ENCODE measurements at places on chromosomes 6 and 20.

- no peak for DNase-seq
These were observed 33.2 kb downstream of the VEGFA start for GRCh38 chr6:43803055-43803782.

DNA sequence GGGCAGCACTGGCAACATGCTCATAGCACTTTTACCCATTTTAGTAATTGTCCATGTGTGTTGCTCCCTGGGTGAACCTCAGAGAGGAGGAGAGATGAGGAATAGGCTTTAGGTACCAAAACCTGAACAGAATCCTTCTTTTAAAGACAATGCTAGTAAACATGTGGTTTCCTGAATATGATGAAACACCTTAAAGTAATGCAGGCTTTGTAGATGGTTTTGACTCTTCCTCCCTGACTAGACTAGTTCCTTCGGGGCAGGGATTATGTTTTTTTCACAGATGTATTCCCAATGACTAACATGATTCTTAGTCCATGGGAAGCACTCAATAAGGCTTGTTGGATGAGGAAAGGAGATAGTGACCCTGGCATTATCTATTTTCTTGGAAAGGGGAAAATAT lies 367.6 kb upstream of the JAG1 start:
- DNase-seq: no peak

- no peak for DNase-seq
These were observed 44.9 kb upstream of the RNF144B start for GRCh38 chr6:18342223-18342622.

DNA sequence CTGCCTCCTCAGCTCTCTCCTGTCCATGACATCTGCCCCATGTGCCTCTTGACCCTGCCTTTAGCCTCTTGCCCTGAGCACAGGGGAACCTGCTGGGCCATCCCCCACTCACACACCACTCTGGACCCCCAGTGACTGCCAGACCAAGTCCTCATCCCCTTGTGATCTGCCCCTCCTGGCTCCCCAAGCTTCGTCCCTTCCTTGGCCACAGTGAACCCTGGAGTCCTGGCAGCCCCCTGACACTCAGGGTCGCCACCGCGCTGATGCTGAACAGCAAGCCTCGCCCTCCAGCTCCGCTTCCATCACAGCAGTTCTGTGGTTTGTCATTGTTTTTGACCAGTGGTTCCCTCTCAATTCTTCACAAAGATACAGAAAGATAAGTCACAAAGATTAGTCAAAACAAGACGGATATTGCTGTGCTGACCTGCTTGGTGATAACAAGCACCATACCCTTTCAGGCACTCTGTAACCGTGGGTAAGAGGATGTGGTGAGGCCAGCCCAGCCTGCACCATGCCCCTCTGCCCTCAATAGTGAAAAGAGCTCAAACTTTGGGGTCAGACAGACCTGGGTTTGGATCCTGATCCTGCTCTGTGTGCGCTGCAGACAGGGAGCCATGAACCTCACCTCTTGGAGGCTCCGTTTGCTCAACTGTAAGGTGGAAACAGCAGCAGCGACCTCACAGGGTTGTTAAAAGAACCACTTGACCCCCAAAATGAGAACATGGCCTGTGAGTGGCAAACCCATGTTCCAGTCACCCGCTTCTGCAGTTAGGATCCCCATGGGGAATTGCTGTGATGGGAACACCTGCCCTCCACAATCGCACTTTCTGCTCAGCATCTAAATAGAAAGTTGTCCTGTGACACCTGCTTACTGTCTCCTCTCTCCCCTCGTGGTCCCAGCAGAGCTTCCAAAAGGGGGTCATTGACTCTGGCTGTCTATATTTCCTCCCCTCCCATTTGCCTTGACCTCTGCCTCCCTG lies 114.5 kb downstream of the TOX2 start:
- DNase-seq: no peak

- DNase-seq: no peak
These were observed 46.9 kb downstream of the PDE10A start for GRCh38 chr6:165616116-165616515.

DNA sequence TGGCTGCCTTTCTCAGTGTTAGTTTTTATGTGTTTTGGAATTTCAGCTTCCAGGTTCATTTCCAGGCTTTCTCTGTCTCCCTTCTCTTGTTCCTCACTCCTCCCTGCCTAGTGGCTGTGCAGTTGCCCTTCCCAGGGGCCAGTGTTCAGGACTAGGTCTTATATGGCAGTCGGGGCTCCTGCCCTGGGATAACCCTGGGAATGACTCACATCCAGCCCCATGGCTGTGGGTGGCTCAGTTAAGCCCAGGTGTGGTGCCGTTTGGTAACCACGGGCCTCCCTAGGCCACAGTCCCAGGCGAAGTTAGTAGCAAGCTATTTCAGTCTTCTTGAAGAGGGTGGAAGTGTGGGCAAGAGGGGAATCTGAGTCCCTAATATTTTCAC lies 57.4 kb upstream of the DDR1 start:
- DNase-seq: no peak

- no peak for DNase-seq
These were observed 12.6 kb upstream of the MUC21 start for GRCh38 chr6:30970946-30971345.

GRCh38 chr6:32637219-32637880 lies at the start of gene HLA-DQA1:
TSS of gene HLA-DQA1 (plus strand) at chr6:32637406. CDS start at chr6:32637459, 53 bp downstream.
- no peak for DNase-seq

DNA sequence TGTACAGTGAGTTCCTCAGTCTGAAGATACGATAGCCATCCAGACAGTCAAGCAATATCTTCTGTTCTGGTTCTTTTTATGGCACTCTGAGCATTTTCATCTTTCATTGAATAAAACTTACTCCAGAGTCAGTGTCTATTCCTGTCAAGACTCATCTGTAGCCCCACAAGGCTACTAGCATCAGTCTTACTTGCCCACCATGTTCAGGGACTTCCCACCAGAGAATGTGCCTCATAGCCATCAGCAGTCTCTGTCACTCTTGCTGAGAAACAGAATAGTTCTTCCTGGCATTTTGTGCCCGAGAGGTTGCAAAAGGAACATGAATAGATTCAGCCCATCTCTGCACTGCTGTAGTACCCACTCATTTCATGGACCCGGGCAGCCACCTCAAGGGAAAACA lies 12.7 kb upstream of the DCBLD1 start:
- DNase-seq: no peak

DNA sequence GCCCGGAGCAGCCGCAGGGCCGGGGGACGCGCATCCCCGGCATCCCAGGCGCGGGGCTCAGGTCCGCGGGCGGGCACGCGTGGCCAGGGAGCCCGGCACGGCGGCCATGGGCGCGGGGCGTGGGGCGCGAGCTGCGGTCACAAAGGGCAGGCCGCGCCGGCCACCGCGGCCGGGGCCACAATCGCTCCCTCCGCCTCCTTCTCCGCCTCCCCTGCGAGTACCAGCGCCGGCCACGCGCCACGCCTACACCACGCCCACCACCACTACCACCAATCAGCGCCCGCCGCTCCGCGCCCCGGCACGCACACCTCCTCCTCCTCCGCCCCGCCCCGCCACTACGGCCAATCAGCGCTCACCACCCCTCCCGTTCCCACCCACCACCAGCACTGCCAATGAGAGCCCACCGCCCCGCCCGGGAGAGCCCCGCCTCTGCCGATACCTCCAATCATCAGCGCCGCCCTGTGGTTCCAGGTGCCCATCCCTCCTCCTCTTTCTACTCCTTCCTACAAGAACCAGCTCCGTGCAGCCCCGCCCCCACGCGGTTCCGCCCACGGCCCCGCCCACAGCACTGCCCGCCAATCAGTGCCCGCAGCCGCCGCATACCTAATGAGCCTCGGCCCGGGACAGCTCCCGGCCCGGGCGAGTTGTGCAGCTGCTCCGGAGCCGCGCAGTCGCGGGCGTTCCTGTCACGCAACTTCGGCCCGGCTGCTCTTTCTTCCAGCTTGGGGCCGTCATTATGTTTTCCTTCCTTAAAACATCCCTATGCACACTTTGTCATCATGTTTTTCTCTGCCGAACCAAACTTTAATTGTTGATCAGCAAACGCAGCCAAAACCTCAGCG lies at the start of gene RPS6KA2:
Gene RPS6KA2 (minus strand): TSS at position 219 of the 842 bp plus-strand sequence. CDS start 232 bp downstream, outside the sequence.
- DNase-seq: peak; percentile 100

DNA sequence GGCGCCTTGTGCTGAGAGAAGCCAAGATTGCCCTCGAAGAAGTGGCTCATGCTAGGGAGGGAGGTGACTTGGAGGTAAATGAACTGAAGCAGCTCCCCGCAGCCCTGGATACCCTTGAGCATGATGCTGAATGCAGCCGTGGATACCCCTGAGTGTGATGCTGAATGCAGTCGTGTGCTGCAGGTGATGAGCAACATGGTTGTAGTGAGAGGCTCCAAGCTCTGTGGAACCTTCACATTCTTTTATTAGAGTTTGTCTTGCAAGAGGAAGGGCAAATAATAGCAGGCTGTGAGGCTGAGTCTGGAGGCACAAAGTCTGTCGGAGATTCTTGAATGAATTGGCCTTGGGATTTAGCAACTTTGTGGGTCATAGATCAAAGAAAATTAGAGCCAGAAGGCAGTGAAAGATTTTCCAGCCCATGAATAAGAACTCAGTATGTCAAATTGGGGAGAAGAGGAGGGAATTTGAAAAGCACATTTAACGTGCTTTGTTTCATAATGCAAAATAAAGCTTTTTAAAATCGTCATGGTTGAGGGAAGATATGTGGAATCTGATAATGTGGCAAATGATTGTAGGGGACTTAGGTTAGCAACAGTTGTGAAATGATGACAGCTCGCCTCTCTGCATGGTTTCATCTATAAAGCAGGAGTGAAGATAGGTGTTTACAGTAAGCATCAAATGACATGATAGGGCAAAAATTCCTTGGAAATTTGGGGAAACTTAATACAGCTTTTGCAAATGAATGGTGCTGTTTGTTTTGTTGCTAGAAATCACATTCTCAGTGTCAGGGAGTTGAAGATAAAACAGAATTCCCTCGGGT lies 120.1 kb upstream of the TIAM2 start:
- DNase-seq: no peak

Data from stimulated activated CD4-positive, alpha-beta T cell treated with anti-CD3 and anti-CD28 coated beads, TNF-alpha, amount 100 ng/mL, for 1 hour (primary cell).